ENCODE measurements at places on chromosomes 1 and 21.

DNA sequence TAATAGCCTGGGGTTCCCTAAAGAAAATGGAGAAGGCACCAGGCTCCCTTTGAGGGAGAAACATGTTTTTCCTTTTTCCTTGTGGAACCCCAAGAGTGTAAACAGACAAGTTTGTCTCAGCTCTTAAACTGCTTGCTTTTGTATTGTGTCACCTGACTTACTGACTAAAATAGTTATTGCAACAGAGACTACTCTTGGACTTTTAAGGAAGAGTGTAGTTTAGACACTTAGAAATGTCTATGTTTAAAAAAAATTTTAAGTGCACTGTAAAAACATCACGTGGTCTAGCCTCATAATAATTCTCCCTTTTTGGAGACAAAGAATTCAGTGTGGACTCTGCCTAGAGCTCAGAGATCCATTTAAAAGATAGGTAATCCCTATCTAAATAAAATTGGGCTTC lies 141.1 kb downstream of the TRIM33 start:
- DNase-seq, result no peak

DNA sequence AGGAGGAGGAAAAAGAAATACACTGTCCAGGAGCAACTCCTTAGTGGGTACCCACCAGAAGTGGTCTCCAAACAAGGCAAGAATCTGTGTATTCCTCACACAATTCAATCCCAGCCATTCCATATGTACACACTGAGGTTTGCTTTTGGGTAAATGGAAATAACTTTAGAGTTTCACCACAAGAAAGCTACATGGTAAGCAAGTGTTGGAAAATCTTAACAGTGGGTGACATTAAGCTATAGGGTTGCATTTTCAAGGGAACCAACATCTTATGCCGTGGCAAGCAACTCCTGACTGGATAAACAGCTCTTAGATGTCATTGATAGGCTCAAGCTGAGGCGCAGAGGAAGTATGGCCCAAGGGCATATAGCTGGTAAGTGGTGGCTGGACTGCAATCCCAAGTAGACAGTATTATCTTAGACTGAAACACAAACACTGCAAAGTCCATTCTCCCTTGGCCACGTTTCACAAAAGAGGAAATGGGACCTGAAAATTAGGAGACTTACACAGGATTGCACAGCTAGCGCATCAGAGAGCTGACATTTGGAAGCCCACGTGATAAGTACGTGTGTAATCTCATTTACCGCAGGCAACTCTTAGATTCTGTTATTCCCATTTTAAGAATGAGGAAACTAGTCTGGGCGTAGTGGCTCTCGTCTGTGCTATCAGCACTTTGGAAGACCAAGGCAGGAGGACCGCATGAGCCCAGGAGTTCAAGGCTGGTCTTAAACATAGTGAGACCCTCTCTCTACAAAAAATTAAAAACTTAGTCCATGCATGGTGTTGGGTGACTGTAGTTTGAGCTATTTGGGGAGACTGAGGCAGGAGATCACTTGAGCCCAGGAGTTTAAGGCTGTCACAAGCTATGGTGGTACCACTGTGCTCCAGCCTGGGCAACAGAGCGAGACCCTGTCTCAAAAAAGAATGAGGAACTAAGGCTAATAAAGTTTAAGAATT lies 4.0 kb upstream of the BRWD1 start:
- DNase-seq, result no peak

GRCh38 chr1:150560011-150560438 lies 10.8 kb downstream of the ADAMTSL4 start:
- peak; percentile 87 for DNase-seq

- DNase-seq, result no peak
These were observed 22.8 kb upstream of the ZNF697 start for GRCh38 chr1:119670898-119671297.

DNA sequence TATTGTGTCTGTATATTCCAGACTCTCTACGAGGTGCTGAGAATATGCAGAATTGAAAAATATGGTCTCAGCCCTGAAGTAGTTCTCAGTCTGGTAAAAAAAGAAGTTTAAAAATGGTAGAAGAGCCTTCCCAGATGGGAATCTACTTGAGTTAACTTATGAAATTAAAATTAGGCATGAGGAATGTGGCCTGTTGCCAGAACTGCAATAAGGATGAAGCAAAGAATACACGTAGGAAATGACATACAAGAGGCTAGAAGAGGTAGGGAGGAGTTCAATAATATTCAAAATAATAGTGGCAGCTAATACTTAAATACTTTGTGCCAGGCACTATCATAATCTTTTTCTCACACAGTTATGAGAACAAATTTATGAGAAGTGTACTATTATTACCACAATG lies 6.3 kb downstream of the ASPM start:
- no peak for DNase-seq

- DNase-seq, result no peak
These were observed 25.5 kb downstream of the RGS7 start for GRCh38 chr1:241331328-241332036.

- peak; percentile 64 for DNase-seq
These were observed 1.4 kb downstream of the UCK2 start for GRCh38 chr1:165828669-165829329.

GRCh38 chr21:19420565-19420964 lies 1017.0 kb upstream of the TMPRSS15 start:
- no peak for DNase-seq

DNA sequence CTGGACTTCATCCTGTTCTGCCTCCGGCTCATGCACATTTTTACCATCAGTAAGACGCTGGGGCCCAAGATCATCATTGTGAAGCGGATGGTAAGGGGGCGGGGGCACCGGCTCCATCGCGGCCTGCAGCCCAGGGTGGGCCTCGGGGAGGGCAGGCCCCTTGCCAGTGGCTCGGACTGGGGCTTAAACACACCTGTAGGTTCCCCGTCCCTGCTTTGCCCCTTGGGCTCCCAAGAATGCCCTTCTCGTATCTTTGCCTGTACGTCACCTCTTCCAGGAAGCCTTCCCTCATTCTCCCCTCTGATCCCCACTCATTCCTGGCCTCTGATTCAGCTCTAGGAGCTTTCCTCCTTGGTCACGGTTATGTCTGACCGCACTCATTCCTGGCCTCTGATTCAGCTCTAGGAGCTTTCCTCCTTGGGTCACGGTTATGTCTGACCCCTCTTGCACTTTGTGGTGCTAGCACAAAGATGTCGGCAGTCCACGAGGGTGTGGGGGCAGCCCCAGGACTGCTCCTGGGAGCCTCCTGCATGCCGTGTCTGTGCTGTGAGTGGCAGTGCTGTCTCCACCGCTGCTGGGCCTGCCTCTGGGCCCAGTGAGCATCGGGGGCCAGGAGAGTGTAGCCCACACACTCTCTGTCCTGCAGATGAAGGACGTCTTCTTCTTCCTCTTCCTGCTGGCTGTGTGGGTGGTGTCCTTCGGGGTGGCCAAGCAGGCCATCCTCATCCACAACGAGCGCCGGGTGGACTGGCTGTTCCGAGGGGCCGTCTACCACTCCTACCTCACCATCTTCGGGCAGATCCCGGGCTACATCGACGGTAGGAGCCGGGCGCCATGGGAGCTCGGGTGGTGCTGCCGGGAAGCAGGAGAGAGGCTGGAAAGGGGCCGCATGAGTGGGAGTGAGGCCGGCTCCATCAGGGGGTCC lies 49.1 kb upstream of the LRRC3 start:
- no peak for DNase-seq

- DNase-seq, result no peak
These were observed 27.3 kb downstream of the AGMAT start for GRCh38 chr1:15557594-15557993.

- DNase-seq, result no peak
These were observed 12.1 kb downstream of the DNAJC16 start for GRCh38 chr1:15538771-15539170.

- no peak for DNase-seq
These were observed 6.9 kb downstream of the ADGRB2 start for GRCh38 chr1:31757204-31757679.

GRCh38 chr1:154425172-154425571 lies 20.0 kb downstream of the IL6R start:
- no peak for DNase-seq

DNA sequence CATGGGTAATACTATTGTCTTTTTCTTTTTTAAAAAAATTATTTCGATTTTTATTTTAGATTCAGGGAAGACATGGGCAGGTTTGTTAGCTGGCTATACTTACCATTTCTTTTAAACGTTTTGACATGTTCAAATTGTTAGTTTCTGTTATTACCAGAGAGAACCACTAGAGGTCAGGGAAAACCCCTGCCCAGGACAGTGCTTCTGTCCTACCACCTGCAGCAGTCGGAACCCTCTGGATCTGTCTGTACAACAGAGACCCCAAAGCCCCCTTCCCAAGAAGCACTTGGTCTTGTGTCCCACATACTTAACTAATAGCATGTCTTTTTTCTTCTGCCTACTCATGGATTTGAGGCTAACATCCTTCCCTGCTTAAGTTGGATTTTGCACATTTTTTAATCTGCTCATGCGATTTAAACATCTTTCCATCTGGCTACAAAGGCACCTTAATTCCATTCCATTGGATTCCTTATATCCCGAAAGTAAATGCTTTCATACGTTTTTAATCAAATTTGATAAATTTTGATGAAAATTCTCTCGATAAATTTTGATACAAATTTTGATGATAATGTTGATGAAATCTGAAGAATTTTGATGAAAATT lies 10.0 kb upstream of the C1orf115 start:
- no peak for DNase-seq

- DNase-seq, result no peak
These were observed 25.2 kb upstream of the FGGY start for GRCh38 chr1:59271561-59272260.

DNA sequence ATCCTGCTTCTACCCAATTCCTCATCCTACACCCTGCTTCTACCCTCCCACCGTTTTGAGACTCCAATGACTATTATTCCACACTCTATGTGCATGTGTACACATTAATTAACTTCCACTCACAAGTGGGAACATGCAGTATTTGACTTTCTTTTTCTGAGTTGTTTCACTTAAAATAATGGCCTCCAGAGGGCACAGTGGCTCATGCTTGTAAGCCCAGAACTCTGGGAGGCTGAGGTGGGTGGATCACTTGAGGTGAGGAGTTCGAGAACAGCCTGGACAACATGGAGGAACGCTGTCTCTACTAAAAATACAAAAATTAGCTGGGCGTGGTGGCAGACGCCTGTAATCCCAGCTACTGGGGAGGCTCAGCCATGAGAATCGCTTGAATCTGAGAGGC lies 464.8 kb downstream of the PTBP2 start:
- DNase-seq, result no peak

GRCh38 chr1:240691909-240692705 lies 80.2 kb upstream of the GREM2 start:
- peak; percentile 63 for DNase-seq

DNA sequence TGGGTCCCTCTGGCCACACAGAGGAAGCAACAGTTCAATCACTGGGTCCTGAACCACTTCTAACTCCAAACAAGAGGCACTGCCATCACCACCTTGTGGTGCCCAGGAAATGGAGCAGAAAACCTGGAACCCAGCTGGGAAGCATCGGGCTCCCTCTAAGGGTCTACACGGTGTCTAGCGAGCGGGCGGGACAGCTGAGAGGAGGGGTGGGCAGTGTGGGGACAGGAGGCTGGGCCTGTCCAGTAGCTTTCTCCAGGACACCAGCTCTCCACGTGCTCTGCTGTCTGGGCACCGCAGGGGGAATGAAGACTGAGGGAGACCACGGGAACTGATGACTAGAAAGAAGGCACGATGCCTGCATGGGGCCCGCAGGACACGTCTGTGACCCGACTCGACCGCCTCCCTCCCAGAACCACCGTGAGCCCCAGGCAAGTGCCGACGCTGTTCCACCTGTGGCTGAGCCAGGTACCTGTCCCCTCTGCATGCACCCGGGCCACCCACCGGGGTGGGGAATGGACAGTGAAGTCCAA lies 5.4 kb upstream of the PRDM15 start:
- DNase-seq, result no peak

DNA sequence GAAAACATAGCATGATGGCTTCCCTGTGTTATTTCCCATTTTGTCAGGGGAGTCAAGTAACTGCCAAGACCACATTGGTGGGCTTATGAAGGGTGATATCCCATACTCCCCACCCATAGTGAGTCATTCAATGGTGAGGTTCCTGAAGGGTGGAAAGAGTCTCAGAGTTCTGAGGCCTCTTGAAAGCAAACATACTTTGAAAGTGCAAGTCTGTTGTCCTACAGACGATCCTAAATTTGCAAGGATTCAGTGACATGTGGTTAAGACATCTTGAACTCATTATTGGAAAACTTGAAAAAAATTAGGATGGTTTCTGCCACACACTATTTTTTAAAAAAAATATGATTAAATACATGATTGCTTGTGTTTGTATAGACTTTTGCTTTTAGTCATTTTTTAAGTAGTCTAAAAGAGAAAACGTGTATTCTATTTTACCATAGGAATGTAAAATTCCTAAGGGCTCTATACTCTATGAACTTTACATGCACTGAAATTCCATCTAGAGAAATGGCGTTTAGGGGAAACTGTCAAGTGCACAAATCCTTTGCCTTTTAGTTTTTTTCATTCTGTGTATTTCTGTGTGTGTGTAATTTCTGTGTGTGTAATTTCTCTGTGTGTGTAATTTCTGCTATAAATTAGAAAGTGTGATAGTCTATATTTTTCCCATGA lies 225.5 kb upstream of the ADAMTS5 start:
- no peak for DNase-seq

GRCh38 chr1:151516031-151516511 lies 4.9 kb downstream of the CGN start:
- no peak for DNase-seq

GRCh38 chr1:41521766-41522165 lies 37.3 kb upstream of the EDN2 start:
- no peak for DNase-seq

DNA sequence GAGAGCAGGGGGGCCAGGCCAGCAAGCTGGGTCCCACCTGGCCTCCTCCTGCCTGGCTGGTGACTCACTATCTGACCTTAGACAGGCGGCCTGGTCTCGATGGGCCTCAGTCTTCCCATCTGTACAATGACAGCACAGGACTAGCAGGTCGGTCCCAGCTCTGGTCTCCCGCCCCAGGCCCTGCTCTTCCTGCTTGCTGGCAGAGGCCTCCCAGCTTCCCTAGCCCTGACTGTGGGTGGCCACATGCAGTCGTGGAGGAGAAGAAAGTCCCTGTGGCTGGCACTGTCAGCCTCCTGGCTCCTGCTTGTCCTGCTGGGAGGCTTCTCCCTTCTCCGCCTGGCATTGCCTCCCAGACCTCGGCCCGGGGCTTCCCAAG lies 817 bp downstream of the EXTL1 start:
- DNase-seq, result no peak

GRCh38 chr1:78275906-78276685 lies 214.7 kb upstream of the PTGFR start:
- DNase-seq, result no peak

GRCh38 chr1:36369061-36369861 lies 16.5 kb downstream of the STK40 start:
- DNase-seq, result peak; percentile 88

GRCh38 chr1:89310505-89310904 lies 37.8 kb upstream of the GBP5 start:
- DNase-seq, result no peak

DNA sequence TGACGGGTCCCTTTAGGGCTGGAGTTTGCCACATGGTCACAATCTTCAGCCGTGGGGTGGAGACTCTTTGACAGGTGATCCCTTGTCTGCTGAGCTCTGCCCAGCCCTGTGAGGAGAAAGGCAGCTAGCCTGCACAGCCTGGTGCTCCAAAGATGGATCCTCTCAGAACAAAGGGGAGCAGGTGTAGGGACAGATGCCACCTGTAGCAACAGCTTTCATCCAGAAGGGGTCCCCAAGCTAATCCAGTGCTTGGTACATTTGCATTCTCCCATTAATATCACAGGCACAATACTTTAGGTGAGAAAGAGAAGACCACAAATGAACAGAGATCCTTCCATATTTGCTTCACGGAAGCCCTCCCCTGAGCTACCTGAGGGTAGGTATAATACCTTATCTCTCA lies 93.2 kb downstream of the CCDC185 start:
- DNase-seq, result no peak

GRCh38 chr21:41610042-41610839 lies 102.3 kb upstream of the TMPRSS2 start:
- peak; percentile 73 for DNase-seq
